CD4-positive, alpha-beta T cell treated with Interleukin-12 subunit alpha and Interleukin-12 subunit beta, for 1 hour (primary cell): ENCODE measurements at places on chromosomes 13 and 19.

GRCh38 chr13:21970918-21971317, 300.0 kb downstream of the FGF9 start:
- no peak for DNase-seq

DNA sequence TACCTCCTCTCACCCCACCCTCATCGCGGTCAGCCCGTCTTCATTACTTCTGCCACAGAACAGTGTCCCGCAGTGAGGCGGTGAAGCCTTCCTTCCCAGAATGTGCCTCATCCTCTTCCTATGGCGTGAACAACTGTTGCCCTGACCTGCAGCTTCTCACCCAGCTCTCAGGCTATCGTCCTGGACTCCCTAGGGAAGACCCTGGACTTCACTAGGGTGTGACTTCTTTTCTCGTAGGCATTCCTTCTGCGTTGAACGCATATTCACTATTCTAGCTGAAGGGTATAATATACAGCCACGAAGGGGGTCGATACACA, 982 bp downstream of the ZNF865 start:
- no peak for DNase-seq

DNA sequence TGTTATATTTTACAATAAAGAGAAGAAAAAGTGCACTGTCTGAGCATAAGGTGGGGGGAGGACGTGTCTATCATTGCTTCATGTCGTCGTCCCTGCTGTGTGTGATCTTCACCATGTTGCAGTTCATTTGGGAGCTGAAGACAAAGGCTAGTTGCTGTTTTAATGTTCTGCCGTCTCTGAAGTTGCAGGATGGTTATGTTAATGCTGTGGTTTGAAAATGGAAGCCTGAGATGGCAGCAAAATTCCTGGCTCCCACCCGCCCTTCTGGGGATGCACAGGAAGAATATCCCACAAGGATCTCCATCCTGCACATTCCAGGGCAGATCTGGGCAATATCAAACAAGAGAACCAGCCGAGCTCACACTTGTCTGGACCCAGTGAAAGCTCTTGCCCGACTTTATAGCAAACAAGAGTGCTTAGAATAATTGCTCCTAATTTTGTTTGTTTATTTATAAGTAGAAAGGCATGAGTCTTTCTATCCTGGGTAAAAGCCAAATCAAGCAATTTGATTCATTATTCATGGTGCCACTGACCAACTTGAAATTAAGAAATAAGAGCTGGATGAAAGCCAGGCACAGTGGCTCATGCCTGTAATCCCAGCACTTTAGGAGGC, 110.3 kb upstream of the ABCC4 start:
- DNase-seq, result no peak

GRCh38 chr19:7292950-7293761, 1.1 kb downstream of the INSR start:
- DNase-seq, result no peak

DNA sequence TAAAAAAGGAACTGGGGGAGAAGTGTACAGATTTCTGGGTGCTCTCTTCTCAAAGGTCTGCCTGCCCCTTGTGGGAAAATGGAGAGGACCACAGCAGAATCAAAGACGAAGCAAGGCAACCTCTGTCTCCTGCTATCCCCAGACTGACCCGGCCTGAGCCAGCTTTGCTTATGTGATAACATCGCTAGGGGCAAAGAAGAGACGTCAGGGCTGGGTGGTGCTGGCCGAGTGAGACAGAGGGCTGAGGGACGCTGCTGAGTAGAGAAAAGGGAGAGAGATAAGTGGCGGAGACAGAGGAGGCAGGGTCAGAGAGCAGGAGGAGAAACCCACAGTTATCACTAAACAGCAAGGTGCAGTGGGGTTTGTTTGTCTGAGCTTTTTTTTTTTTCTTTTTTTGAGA, 4.6 kb upstream of the MUC16 start:
- no peak for DNase-seq

GRCh38 chr19:31979949-31980670, 365.3 kb upstream of the ZNF507 start:
- no peak for DNase-seq

GRCh38 chr19:49533551-49534488, 6.0 kb downstream of the RCN3 start:
- peak; percentile 85 for DNase-seq

GRCh38 chr13:65868884-65869283, 1361.3 kb downstream of the PCDH9 start:
- DNase-seq, result no peak

DNA sequence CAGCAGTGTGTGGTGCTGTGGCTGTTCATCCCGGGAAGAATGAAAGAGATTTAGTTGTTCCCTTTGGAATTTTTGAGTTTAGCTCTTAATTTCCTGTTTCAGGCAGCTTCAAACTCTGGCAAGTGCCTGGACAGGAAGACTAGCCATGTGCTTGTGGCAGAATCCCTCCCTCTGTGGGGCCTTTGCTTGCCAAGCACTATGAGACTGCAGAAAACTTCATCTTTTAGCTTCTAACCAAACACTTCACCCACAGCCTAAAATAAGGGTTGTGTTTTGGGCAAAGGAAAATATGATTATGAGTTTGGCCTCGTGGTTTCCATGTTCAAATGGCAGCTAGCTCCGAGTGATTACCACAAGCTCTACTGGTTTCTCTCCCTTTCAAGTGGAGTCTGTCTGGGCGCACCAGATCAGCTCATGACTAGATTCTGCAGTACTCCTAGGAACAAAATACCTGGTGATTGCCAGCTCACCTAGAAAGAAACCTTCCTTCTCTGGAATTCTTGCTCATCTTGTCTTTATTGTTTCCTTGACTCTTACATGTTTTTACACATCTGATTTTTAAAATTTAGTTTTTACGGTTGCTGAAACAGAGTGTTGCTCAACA, 707.5 kb downstream of the SLITRK6 start:
- DNase-seq, result no peak

GRCh38 chr13:29540334-29540733, 55.2 kb downstream of the SLC7A1 start:
- no peak for DNase-seq

DNA sequence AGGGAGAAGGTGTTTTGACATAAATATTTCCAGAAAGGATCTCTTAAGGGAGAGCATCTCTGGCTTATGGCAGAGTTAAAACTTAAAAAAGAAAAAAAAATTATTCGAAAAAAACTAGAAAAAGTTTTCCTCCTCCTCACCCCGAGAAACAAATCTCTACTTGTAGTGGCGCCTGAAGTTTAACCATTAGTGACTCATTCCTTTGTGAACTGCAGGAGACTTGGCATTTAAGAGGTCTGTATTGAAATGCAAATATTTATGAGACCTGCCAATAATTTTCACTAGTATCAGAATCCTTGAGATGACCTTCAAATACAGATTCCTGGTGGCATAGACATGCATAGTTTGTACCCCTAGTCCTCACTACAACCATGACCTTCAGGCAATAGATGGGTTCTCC, 64.9 kb upstream of the MED4 start:
- DNase-seq, result no peak

GRCh38 chr13:45278096-45278645, 62.8 kb downstream of the TPT1 start:
- DNase-seq, result no peak

- DNase-seq, result no peak
Observed at GRCh38 chr13:50089633-50090032, 74.4 kb downstream of the KCNRG start.

DNA sequence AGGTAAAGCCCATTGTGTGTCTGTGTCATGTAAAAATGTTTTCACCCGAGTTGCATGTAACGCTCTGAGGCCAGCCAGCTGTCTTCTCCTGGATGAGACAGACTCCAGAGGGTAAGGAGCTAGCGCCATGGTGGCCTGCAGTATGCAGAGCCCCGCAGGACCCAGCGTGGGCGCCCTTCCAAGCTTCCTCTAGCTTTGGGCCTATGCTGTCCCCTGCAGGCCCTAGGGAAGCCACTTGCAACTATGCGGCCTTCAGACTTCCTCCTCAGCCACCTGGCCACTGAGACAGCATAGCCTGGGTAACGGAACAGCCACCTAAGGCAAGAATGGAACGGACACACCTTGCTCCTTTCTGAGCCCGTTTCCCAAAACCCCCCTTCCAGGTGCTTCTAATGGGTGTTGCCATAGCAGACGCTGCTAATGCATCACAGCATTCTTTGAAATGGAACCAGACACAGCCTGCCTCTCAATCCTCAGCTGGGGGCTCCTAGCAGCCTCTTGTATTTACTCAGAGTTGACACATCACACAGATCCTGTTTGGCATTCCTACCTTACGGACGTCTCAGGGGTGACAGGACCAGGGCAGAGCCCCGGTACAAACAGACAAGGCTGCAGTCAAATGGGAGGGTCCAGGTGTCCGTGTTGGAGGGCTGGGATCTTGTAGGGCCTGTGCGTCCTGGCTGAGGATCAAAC, 6.2 kb downstream of the FAM32A start:
- DNase-seq, result no peak

DNA sequence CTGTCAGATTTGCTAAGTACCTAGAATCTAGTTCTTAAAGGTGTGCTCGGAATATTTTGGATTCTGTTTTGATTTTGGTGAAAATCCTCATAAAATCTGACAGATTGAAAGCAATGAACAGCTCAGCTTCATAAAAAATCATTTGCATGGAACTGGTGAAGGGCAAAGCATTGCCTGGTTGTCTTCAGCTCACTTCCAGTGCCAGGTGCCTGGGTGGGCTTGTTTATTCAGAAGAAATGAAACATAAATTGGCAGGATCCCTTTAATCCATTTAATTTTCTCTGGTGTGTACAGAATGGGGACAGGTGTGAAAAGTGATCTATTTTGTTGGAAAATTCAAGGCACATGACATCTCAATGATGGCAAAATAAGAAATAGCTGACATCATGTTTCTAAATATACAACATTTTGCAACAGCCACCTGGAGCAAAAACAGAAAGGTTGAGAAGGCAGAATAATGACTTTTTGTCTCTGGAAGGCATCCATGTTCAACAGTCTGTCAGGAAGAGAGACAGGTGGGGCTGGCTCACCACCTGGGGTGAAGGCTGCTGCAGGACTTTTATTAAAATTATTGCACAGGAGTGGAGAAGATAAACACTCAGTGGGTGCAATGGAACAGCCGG, 52.2 kb downstream of the RFC3 start:
- DNase-seq, result no peak

- no peak for DNase-seq
Observed at GRCh38 chr19:32624410-32624809, 43.4 kb downstream of the PDCD5 start.

GRCh38 chr13:23987331-23987894, 90.1 kb upstream of the C1QTNF9B start:
- DNase-seq, result no peak

- no peak for DNase-seq
Observed at GRCh38 chr13:107461751-107462150, 753.6 kb downstream of the LIG4 start.

GRCh38 chr13:34731486-34731885, 210.6 kb upstream of the NBEA start:
- no peak for DNase-seq

DNA sequence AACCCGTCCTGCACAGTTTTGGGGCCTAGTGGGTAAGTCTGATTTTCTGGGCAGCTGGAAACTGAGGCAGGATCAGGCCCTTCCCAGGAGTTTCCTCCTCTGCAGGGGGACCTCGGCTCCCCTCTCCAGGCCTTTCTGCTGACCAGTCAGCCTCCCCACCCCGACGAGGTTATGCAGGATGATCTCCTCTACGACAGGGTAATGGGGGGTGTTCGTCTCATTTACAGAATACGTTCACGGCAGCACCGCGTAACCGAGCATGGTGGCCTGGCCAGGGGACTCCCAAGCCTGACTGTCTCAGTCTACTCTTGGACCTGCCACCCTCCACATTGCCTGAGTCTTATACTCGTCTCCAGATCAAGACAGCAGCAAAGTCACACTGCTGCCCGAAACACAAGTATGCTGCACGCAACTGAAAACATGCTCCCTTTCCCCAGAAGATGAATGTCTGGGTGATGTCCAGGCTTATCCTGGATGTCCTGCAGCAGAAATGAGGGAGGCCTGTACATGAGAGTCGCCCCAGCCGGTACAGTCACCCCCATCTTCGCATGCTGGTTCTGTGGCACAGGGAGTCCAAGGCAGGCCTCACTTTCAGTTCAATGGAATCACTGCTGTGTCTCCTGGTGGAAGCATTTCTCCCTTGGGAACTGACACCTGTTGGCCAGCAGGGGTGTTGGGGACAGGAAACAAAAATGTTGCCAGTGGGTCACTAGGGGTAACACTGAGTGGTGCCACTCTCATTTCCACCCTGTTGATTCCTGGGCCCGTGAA, 120.8 kb downstream of the SOX1 start:
- DNase-seq, result no peak

- DNase-seq, result no peak
Observed at GRCh38 chr13:60590800-60591747, 194.1 kb downstream of the TDRD3 start.

GRCh38 chr19:12400633-12401502, at the start of gene ZNF799:
TSS of gene ZNF799 (minus strand) at chr19:12401271. CDS start at chr19:12401070, 201 bp downstream.
- peak; percentile 84 for DNase-seq

- no peak for DNase-seq
Observed at GRCh38 chr13:102675115-102675514, 19.7 kb downstream of the METTL21C start.

DNA sequence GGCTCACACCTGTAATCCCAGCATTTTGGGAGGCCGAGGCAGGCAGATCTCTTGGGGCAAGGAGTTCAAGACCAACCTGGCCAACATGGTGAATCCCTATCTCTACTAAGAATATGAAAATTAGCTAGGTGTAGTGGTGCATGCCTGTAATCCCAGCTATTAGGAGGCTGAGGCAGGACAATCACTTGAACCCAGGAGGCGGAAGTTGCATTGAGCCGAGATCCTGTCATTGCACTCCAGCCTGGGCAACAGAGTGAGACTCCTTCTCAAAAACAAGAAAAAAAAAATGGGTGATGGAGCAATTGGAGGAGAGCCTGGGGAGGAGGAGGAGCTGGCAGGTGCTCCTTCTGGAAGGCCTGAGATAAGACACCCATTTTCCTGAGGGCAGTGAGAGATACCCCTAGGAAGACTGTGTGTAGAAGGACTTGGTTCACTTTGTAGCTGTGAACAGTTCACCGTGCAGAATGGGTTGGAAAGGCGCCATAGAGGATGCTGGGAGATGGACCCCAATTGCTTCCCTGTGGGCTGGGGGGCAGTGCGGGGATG, 8.7 kb upstream of the CARM1 start:
- no peak for DNase-seq

DNA sequence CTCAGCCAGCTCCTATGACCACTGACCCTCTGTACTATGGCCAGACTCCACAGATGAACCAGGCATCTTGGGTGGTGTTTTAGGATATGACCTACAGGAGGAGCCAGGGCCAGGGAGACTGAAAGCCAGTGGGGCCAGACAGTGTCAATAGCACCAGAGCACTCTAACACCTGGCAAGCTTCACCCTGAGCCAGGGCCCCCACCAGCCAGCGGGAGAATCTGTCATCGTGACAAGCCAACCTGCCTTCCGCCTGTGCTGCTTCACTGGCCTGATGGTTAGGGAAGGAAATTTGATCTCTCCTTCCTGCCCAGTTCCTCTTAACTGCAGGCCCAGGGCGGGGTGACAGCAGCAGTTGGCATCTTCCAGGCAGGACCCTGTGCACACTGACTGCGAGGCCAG, 222.4 kb downstream of the UQCRFS1 start:
- no peak for DNase-seq

- DNase-seq, result no peak
Observed at GRCh38 chr19:55554741-55555152, 9.4 kb upstream of the SBK3 start.
